ENCODE measurements at places on chromosomes 7 and 10.

GRCh38 chr7:107922886-107923285 is 31.9 kb downstream of the DLD start:
- no peak for DNase-seq

GRCh38 chr10:118017850-118018249 is 28.9 kb downstream of the RAB11FIP2 start:
- DNase-seq = no peak

DNA sequence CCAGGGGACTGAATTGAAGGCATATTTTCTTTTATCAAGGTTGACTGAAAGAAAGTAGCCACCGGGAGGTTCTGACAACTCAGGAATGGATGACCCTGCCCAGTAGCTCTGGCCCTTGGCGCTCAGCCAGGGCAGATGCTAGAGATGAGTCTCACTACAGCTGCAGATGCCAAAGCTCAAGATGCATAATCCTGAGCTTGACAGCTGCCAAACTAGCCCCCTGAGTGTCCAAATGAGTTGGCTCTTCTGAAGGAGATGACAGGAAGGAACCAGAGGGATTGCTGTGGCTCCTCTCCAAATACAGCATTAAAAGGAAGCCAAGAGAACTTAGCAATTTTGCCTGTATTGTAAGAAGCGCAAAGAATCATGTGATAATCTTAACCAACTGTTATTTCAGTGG is 78.4 kb downstream of the NXPH1 start:
- no peak for DNase-seq

- DNase-seq = no peak
These were observed 44.0 kb downstream of the ADRB1 start for GRCh38 chr10:114087655-114088054.

GRCh38 chr7:94228223-94228622 is 166.5 kb upstream of the COL1A2 start:
- DNase-seq = no peak

GRCh38 chr10:32000937-32001336 is 55.3 kb downstream of the KIF5B start:
- DNase-seq = no peak

- DNase-seq = no peak
These were observed 64.6 kb upstream of the PTN start for GRCh38 chr7:137408126-137408525.

DNA sequence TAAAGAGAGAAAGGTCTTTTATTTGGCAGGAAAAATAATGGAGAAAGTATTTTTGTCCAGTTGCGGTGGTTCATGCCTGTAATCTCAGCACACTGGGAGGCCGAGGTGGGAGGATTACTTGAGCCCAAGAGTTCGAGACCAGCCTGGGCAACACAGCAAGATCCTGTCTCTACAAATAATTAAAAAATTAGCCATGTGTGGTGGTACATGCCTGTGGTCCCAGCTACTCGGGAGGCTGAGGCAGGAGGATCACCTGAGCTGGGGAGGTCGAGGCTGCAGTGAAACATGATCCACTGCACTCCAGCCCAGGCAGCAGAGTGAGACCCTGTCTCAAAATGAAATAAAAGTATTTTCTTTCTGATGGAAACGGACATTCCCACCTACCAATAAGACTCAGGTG is 77.8 kb upstream of the MKRN1 start:
- DNase-seq = no peak

DNA sequence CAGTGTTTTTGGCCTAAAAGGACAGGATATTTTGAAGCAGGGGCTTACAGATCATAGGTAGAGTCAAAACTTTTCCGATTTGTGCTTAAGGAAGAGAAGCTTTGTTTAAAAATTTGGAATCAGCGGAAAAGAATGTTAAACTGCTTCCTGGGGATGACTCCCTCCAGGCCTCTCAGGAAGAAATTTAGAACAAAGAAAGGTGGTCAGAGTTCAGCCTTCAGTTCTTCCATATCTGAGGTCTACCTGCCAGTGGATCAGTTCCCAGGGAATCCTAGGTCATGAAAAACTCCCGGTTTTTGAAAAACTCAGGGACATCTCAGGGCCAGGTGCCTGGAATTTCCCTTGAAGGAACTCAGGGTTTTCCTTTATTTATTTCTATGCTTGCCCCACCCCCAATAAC is 100.3 kb downstream of the MCU start:
- no peak for DNase-seq

- peak; percentile 30 for DNase-seq
These were observed 17.3 kb downstream of the MLXIPL start for GRCh38 chr7:73606801-73607691.

All from NCI-H460 (cell line).